ENCODE measurements at places on chromosomes 12 and 14.

DNA sequence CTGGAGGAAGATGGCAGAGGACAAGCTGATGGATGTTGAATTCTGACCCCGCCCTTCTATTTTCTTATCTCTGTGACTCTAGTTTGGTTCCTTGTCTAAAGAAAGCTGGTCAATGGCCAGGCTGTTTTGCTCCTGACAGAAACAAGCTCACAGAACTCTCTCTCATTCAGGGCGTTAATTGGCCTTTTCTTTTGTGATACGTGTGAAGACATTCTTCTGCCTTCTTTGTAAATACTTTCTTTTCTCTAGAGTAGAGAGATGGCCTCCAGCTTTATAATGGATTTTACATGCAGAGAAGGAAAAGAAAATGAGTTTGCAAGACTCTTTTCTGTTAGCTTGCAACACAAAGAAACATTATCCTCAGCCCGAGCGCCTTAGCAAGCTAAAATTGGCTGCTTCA, 492.2 kb upstream of the CCDC196 start:
- no peaks in the 10 kb centered on the region for H3K27me3 ChIP-seq
- H3K27ac ChIP-seq = no peak overlapping the region
- H3K4me3 ChIP-seq = no peak overlapping the region

- peaks cover 8% of the 10 kb centered on the region for H3K36me3 ChIP-seq
- no peak overlapping the region for H3K27ac ChIP-seq
- DNase-seq = no peak
Measured at GRCh38 chr12:107086314-107086713, 7.0 kb downstream of the CRY1 start.

GRCh38 chr12:78864403-78864869, at the start of gene SYT1:
Gene SYT1, plus strand, starts transcription at chr12:78864774.
- peaks cover 9% of the 10 kb centered on the region for H3K27me3 ChIP-seq
- DNase-seq = no peak
- H3K36me3 ChIP-seq = no peaks in the 10 kb centered on the region
- H3K4me1 ChIP-seq = peaks cover 2% of the 10 kb centered on the region
- H3K27ac ChIP-seq = no peak within 1 kb of the TSS

- no peak overlapping the region for H3K4me3 ChIP-seq
- H3K4me1 ChIP-seq = no peaks in the 10 kb centered on the region
- no peaks in the 10 kb centered on the region for H3K36me3 ChIP-seq
- H3K27me3 ChIP-seq = no peaks in the 10 kb centered on the region
- no peak overlapping the region for H3K27ac ChIP-seq
Measured at GRCh38 chr12:110972866-110973265, 52.5 kb upstream of the MYL2 start.

- no peak overlapping the region for H3K27ac ChIP-seq
Measured at GRCh38 chr12:69107541-69107940, 131.8 kb upstream of the CPSF6 start.

DNA sequence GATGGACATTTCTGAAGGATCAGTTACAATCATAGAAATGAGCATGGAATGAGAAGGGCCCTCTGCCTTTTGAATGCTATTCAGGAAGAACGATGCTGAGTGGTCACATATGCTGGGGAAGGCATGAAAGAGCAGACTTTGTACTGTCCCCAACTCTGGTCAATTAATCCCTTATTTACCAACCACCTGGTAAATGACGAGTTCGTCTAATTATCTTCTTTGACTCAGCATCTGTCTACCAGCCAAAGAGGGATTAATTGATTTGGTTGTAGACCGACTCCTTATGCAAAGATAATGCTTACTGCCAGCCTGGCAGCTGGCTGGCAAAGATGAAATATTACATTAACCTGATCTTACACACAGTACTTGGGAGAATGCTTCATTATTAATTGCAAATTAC, 152.2 kb downstream of the CHST11 start:
- peaks cover 49% of the 10 kb centered on the region for H3K36me3 ChIP-seq
- H3K27me3 ChIP-seq = no peaks in the 10 kb centered on the region
- no peak overlapping the region for H3K4me3 ChIP-seq
- DNase-seq = no peak
- peaks cover 46% of the 10 kb centered on the region for H3K4me1 ChIP-seq
- no peak overlapping the region for H3K27ac ChIP-seq

GRCh38 chr14:33799705-33800570, 150.9 kb downstream of the EGLN3 start:
- H3K27me3 ChIP-seq = peaks cover 37% of the 10 kb centered on the region
- peaks cover 4% of the 10 kb centered on the region for H3K36me3 ChIP-seq
- no peak overlapping the region for H3K4me3 ChIP-seq
- DNase-seq = no peak

GRCh38 chr14:76977793-76978720, 50.5 kb downstream of the IRF2BPL start:
- peaks cover 10% of the 10 kb centered on the region for H3K36me3 ChIP-seq
- H3K27me3 ChIP-seq = peaks cover 5% of the 10 kb centered on the region
- peaks cover 17% of the 10 kb centered on the region for H3K4me1 ChIP-seq
- peak overlapping the region; percentile 13 for H3K4me3 ChIP-seq

DNA sequence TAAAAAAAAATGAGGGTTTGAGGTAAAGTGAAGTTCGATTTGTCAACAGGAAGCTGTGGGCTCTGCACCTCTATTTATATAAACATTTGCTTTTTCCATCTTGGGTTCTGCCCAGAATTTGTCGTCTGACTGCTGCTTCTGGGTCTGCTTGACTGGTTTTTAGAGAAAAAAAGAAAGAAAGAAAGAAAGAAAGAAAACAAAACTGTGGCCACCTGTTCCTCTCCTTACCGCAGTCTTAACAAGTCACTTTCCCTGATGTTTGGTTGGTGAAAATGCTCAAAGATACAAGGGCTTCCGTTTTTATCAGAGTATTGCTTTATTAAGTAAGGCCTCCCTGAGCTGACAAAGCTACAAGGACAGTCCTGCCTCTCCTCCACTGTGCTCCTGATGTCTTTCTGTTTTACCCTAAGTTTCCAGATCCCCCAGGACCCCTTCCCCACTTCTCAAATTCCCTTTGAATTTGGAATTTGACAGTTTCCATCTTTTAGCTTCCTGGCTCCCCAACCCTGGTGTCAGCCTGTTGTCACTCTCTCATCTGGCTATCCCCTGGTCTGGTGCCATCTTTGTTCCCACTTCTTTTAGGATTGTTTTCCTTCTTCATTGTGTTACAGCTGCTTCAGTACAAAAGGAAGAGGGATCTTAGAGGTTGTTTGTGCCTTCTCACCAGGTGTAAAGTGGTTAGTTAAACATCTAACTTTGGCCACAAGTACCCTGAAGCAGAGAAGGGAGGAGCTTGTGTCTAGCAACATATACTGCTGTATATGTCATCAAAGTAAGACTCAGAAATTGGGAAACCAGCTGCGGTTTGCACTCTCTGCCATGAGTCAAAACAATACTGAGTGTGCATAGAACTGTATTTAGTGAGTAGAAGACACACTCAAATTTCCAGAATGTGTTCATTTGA, 18.0 kb downstream of the MFAP5 start:
- peaks cover 64% of the 10 kb centered on the region for H3K27me3 ChIP-seq
- peak overlapping the region; percentile 28 for H3K4me3 ChIP-seq
- peak overlapping the region; percentile 77 for H3K27ac ChIP-seq
- peak; percentile 65 for DNase-seq
- H3K4me1 ChIP-seq = peaks cover 40% of the 10 kb centered on the region

GRCh38 chr14:68955164-68955850, 23.8 kb downstream of the ACTN1 start:
- H3K36me3 ChIP-seq = no peaks in the 10 kb centered on the region
- H3K4me1 ChIP-seq = peaks cover 16% of the 10 kb centered on the region
- no peak overlapping the region for H3K27ac ChIP-seq
- H3K27me3 ChIP-seq = no peaks in the 10 kb centered on the region

GRCh38 chr12:90683871-90684270, 271.1 kb downstream of the CCER1 start:
- H3K4me1 ChIP-seq = no peaks in the 10 kb centered on the region
- no peak for DNase-seq
- H3K27me3 ChIP-seq = no peaks in the 10 kb centered on the region
- no peak overlapping the region for H3K27ac ChIP-seq
- no peaks in the 10 kb centered on the region for H3K36me3 ChIP-seq
- H3K4me3 ChIP-seq = no peak overlapping the region

DNA sequence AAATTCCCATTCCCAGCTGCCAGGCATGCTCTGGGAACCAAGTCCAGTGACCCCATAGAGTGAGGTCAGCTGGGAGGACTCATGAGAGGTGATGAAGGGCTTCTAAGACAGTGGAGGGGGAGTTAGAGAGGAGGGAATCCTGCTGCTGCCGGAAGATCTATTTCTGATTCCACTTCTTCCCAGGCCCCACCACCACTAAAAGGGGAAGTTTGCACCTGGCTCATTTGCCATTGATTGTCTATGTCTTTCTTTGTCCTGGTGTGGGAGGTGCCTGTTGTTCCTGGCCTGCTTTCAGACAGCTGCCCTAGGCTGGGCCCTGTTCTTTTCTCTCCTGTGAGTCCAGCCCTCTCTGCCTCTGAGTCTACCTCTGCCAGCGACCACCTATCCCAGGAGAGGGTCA, 3.0 kb upstream of the KRT6A start:
- H3K4me1 ChIP-seq = no peaks in the 10 kb centered on the region
- no peak overlapping the region for H3K4me3 ChIP-seq
- no peak for DNase-seq
- no peak overlapping the region for H3K27ac ChIP-seq

- no peaks in the 10 kb centered on the region for H3K4me1 ChIP-seq
- no peaks in the 10 kb centered on the region for H3K27me3 ChIP-seq
- no peaks in the 10 kb centered on the region for H3K36me3 ChIP-seq
Measured at GRCh38 chr14:57736391-57736790, 129.5 kb downstream of the SLC35F4 start.

DNA sequence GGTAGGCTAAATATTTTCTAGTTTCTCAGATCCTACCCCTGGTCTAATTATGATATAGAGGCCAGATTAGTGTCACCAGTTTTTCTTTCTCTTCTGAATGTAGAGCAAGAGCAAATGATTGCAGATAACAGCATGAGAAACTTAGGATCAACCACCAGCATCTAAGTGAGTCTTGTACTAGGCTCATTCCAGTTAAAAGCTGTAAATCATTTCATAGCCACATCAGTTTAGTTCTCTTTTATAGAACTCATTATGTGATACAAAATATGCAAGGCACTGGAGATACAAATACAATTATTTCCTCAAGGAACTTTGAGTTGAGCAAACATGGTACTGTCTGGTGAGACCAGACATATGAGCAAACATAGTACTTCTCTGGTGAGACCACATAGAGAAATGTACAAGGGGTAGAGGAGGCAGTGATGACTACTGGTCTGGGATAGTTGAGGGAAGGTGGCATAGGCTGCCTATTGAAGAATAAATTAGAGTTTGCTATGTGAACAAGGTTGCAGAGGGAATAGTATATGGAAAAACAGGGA, 59.5 kb downstream of the CRADD start:
- H3K4me3 ChIP-seq = no peak overlapping the region
- peaks cover 20% of the 10 kb centered on the region for H3K4me1 ChIP-seq
- no peak for DNase-seq
- no peaks in the 10 kb centered on the region for H3K36me3 ChIP-seq
- H3K27ac ChIP-seq = no peak overlapping the region
- H3K27me3 ChIP-seq = no peaks in the 10 kb centered on the region

DNA sequence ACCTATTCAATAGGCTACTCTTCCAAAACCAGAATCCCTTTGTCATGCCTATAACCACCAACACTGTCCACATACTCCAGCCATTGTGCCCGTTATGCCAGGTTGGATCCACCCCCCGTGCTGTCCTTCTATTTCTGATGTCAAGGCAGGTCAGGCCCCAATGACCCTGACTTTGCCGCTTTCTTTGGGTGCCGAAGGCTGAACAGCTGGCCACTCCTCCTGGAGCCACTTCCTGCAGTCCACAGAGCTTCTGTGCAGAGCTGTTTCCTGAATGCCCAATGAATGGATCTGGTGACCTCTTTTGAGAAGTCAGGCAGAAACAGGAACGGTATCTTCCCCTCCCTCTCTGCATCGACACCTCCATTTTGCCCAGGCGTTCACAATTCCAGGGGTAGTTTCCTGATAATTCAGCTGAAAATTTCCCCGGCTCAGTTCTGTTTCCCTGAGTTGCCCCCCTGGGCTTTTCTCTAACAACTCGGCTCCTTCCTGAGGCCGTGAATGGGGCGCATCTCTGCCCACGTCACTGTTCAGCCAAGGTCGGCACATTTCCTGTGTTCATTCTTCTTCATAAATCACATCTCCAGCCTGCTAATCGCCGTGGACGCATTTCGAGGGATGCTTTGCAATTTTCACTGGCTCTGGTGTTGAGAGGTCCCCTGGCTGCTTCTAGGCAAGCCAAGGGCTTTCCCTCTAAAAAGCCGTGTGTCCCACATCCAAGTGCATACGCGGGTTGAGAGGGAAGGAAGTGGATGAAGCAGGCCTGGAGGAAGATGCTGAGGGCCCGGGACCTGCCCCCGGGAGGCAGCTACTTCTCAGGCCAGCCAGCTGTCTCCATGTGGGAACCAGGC, 86.5 kb downstream of the PAPOLA start:
- no peaks in the 10 kb centered on the region for H3K36me3 ChIP-seq
- no peak overlapping the region for H3K27ac ChIP-seq
- peak; percentile 14 for DNase-seq
- peaks cover 25% of the 10 kb centered on the region for H3K27me3 ChIP-seq
- H3K4me3 ChIP-seq = no peak overlapping the region

DNA sequence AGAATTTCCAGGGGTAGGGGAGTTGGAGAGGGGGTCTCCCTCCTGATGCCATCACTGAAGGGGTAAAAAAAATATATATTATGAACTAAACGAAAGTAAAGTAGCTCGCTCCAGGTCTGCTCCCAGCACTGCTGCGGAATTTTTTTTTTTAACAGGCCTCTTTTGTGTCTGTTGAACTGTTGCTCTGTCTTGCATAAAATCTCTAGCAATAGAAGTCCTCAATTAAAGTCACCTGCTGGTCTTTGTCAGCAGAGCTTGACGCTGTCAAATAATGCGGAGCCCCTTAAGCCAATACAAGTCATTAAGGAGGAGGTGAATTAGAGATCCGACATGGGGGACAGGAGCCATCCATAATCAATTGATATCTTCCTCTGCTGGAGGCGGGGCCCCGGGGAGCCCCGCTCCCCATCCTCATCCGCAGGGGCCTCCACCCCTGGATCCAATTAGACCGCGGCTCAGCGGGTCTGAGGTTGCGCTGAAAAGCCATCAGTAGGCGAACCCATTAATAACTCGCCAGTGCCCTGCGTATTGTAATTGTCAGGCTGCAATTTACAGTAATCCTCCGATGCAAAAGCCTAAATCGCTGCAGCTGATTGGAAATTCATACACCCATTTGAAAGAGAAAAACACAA, 85.6 kb downstream of the DICER1 start:
- no peaks in the 10 kb centered on the region for H3K36me3 ChIP-seq
- no peak for DNase-seq
- peaks cover 6% of the 10 kb centered on the region for H3K27me3 ChIP-seq
- H3K27ac ChIP-seq = no peak overlapping the region
- H3K4me3 ChIP-seq = no peak overlapping the region
- H3K4me1 ChIP-seq = no peaks in the 10 kb centered on the region

GRCh38 chr12:121288158-121288845, 8.2 kb downstream of the CAMKK2 start:
- H3K27me3 ChIP-seq = no peaks in the 10 kb centered on the region
- no peak overlapping the region for H3K4me3 ChIP-seq
- peak overlapping the region; percentile 44 for H3K27ac ChIP-seq
- peaks cover 23% of the 10 kb centered on the region for H3K4me1 ChIP-seq
- no peak for DNase-seq
- H3K36me3 ChIP-seq = peaks cover 11% of the 10 kb centered on the region

Data from activated CD4-positive, alpha-beta memory T cell treated with anti-CD3 and anti-CD28 coated beads, Interleukin-2, amount 10 ng/mL, durations not matched to agents 7 days and 5 days (primary cell).